ENCODE measurements at places on chromosomes 1 and 21.

DNA sequence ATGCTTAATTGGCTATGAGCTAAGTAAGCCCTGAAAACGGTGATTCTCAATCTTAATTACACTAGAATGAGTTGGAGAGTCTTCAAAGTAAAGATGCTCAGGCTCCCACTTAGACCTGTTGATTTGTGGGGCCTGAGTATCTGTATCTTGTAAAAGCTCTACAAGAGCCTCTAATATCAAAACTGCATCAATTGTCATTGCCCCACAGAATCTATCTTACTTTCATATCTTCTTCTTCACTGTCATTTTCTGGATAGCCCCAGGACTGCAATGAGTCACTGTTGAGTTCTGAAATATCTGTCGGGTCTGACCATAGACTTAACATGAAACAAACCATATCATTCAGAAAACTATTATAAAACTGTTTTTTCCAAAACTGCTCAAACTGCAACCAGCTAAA lies 102.8 kb upstream of the SERTAD4 start:
- DNase-seq: no peak

DNA sequence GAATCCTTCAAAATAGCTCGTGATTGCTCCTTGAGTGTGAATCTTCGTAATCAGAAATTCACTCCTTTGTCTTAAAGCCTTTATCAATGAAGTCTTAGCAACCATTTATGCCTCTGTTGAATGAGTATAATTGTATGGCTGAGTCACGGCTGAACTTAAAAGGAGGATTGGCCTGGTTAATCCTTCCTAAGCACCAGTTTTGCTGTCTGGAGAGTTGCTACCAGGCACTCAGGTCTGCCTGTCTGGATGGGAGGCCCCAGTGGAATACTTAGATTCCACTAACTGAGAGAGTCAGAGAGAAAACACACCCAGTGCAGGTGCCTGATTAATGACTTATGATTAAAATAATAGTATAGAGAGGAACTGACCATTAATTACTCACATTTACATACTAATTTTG lies 7.6 kb upstream of the HHAT start:
- no peak for DNase-seq

DNA sequence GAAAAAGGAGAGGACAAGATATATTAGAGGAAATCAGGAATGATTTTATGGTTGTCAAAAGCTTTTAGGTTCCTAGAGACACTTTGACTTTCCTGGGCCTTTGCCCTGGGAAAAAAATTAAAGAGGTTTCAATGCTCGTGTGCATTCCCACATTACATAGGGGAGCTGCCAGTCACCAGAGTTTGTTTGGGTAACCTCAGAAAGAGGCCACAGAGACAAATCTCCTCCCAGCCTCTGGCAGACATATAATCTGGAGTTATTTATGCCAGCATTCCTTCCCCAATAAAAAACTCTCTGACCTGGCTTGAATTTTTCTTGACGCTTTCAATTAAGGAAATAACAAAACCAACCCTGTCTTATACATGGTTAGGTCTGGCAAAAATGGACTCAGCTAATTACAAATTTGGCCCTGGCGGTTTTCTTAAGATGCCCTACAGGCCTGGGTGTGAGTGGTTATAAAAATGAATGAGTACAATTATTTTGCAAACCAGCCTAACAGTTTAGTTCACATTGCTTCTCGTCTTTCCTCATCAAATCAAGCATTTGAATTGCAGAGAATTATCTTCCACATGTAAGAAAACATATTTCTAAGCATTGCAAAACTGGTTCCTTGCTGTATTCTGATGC lies 63.7 kb downstream of the WLS start:
- DNase-seq: peak; percentile 24

DNA sequence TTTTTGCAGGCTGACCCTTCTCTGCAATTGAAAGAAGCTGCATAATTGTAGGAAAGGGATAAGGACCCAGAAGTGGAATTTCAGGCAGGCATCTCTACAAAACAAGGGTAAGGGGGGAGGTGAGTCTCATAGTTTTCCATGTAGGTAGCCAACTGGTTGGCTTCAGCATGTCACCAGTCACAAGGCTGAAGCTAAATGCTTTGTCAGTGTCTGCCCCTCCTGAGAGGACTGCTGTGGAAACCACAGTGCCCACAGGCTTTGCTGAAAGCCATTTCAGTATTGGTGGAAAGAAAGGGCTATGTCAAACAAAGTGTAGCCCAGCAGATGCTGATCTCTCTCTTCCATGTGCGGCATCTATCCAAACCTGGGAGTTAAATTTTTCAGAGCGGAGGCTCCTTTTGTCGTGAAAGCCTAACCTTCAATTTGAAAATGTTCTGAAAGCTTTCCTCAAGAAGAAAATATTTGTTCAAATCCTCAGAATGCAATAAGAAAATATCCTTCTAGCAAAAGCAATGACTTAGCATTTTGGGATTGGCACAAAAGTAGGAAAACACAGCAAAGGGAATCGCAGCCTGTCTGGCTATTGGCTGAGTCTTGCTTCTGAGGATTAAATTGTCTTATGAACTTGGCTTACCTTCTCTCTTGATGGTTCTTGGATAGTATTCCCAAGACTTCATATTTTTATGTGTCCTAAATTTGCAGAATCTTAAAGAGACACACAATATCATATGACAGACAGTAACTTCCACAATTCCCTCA lies 591.7 kb downstream of the PLPP3 start:
- no peak for DNase-seq

- DNase-seq: no peak
These were observed 335.7 kb upstream of the GREM2 start for GRCh38 chr1:240947438-240948224.

DNA sequence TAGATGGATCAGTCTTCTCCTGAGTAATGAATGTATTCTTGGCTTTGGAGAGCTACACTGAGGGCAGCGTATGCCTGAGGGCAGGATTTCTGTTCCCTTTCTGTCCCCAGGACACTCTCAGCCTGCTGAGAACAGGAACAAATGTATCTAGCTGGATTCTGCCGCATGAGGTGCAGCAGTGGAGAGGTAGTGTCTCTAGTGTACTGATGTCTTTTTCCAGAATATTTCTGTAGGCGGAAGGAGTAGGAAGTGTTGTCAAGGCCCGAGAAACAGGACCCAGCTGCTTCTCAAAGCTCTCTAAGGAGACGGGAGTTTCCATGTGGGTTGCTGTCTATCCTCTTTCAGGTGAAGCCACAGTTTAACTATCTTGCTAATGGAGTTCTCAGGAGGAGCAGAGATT lies 65.5 kb downstream of the MT1HL1 start:
- no peak for DNase-seq

DNA sequence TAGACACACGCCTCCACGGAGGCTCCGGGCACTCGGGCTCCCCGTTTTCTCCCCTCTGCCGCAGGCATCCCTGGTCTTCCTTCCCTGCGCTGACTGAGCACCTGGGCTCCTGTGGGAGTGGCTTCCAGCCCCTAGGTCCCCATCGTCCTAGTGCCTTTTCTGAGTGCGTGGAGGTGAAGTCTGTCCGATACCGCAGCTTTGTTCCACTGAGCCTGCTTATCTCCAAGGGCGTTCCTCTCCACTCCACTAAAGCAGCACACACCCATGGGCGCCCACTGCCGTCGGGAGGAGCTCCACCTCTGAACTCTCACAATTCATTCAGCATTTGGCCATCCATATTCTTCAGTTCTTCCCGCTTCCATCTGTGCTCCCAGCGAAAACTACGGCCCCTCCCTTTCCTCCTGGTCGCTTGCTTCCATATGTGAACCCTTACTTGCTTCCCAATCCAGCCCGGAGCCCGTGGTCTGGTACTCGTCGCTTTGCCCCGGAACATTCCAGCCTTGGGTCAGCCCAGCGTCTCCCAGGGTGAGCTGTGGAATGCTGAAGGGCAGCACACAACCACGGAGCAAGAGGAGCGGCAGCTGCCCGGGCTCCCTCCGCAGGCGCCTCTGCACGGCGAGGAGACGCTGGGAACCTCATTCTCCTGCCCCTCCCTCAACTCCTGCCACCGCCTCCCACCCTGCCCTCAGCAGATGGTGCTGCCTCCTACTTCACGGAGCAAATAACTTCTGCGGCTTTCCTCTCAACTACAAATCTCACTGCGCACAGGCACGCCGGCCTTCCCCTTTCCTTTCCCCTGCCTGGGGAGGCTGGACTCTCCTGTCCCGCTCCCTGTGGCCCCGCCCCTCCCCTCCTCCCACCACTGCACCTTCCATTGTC lies 27.5 kb downstream of the ATP8B2 start:
- no peak for DNase-seq

DNA sequence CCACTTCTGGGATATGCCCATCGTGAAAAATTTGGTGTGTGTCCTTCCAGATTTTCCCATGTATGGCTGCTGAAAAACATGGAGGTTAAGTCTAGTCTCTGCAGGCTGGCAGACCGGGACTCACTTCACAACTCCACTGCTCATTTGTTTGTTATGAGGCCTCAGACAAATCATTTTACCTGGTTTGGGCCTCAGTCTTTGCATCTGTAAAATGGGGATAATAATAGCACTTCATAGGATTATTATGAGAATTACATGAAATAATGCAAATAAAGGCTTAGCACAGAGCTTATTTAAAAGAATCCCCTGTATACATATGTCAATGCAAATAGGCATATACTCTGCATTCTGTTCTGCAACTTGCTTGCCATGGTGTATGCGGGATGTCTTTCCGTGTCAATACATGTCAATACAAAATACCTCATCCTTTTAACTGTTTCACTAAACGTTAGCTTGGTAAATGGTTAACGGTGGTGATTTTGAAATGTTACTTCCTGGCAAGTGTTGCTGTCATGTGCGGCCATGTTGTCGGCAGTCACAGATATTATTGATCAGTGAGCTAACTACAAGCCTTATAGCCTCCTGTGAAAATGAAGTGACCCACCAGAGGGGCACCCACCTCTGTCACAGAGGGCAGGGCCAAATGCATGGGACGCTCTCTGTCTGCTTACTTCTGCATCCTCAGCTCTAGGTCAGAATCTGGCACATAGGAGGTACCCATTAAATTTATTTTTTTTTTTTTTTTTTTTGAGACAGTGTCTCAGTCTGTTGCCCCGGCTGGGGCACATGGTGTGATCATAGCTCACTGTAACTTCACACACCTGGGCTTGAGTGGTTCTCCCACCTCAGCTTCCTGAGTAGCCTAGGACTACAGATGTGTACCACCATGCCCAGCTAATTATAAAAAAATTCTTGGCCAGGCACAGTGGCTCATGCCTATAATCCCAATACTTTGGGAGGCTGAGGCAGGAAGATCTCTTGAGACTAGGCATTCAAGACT lies 4.3 kb downstream of the LCK start:
- no peak for DNase-seq

DNA sequence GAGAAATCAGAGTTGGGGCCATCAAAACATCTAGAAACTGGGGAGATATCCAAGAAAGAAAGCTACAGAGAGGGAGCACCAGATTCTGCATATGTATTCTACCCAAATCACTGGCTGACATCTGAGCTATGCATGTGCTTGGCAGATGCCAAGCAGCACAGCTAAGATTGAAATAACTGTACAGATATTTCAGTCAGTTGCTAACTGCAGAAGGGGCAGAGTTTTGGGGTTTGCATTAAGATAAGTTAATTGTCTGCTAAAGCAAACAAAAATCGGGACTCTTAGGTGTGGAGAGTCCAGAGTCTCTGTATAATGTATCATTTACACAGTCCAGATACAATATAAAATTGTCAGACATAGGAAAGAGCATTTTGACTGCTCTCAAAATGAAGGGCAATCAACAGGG lies 437.1 kb downstream of the PTBP2 start:
- DNase-seq: no peak

DNA sequence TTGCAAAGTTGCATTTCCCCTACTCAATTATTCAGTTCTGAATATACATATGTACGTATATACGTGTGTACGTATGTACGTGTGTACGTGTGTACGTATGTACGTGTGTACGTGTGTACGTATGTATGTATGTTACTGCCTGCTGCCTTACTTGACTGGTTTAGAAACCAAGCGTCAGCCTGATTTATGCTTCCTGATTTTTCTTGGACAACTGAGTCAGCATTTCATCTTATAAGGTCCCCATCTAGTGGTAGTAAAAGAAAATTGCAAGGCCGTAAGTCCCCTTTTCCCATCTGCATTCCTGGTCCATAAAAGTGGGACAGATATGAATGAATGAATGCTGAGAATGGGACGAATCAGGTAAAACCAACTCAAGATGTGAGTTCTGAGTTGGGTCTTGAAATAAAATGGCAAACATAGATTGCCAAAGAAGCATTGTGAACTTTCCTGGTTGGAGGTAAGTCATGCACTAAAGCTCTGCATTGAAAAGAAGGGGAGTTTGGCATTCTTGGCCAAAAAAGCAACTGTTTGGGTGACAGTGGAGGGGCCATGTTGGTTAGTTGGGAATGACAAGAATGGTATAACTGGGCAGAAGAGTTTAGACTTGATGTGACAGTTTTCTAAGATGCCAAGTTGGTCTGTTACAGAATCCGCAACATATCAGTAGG lies 76.4 kb upstream of the DNAH14 start:
- no peak for DNase-seq

DNA sequence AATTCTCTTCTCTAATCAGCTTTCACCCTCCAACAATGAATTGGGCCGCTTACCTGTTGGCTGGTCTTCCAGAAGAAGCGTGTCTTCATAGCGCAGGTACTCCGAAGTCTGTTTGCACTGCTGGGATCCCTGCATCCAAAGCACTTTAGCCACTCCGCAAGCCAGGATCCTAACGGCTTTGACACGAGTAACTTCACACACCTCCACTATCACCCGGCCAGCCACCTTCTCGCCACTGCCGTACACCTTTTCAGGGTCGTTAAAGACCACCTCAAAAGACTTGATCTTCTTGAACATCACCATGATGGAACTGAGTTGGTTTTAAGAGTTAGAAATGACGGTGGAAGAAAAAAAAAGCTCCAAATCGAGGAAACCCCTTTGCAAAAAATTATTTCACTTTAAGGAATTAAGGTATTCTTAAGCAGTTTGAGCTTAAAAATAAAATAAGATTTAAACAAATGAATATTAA lies 381 bp downstream of the TXNIP start:
- no peak for DNase-seq

DNA sequence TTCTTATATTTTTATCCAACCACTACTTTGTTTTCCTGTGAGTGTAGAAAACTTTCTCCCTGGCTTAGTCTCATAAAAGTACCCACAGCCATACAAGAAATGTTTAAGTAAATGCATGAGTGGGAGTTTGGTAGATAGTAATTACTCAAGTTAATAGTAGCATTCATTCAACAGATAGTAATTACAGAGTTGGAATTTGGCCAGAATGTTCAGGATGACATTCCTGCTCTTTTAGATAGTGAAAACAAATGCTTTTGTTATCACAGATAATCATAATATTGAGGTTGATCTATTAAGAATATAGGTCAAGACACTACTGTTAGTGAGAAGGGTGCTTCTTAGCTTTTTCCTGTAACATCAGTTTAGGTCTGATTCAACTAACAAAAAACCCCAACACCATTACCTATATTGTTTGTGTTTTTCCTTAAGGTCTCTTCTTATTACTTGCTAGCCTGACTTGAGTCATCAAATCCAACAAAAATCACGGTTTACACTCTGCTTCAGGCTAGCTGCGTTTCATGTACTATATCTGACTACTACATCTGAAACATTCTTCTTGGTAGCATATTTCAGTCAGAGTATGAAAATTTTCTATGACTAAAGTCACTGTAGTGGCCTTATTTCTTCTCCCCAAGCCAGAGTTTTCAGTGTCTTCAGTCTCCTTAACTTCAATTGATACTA lies 163.7 kb downstream of the HS2ST1 start:
- no peak for DNase-seq

- no peak for DNase-seq
These were observed 10.2 kb upstream of the CHIT1 start for GRCh38 chr1:203239526-203240305.
